ENCODE measurements at places on chromosomes 6 and 20.

DNA sequence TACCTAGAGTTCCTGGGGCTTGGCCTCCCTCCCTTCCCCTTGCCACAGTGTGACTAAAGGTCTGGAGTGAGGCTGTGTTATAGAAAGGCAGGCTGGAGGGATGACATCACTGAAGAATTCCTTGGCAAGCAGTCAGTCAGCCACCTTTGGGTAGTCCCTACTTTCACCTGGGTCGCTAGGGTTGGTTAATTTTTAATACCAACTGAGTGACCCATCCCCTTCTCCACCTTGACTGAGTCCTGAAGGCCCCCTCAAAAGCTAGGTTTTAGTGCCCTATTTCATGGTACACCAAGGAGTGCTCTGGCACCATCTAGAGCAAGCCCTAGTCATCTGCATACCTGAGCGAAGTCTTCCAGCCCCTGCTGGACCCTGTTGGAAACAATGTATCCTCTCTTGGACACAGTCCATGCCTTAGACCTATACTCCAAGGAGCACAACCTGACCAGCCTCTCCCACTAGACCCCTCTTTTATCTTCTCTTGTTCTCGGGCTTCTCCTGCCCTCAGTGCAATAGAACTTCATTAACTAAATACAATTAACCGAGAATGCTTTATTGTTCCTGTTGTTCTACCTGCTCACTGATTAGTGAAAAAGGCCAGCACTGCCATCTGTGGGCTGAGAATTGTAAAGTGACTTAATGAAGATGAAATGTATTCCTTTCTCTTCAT is 44.6 kb downstream of the RIN2 start:
- DNase-seq: no peak

- DNase-seq: no peak
Observed at GRCh38 chr6:154474648-154475428, 35.6 kb downstream of the CNKSR3 start.

GRCh38 chr6:45667300-45667699 is 289.6 kb upstream of the SUPT3H start:
- no peak for DNase-seq

DNA sequence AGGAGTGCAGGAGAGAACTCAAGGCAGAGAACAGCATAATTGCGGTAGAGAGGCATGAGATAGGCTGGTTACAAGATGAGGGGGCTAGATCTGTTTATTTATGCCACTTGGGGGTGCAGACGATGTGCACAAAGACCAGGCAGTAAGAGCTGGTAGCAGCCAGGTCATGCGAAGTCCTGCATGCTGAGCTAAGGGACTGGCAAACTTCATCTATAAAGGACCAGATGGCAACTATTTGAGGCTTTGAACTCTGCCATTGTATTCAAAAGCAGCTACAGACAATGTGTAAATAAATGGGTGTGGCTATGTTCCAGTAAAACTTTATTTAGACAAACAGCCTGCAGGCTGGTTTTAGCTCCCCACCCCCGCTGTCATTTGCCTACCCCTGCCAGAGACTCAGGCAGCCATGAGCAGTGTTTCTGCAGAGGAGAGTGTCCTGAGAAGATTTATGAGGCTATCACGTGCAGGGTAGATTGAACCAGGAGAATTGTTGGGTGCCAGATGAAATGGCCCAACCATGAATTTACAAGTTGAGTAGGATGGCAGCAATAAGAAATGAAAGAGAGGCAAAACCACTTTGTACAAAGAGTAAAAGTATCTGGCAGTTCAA is 253.4 kb upstream of the MOCS1 start:
- no peak for DNase-seq

DNA sequence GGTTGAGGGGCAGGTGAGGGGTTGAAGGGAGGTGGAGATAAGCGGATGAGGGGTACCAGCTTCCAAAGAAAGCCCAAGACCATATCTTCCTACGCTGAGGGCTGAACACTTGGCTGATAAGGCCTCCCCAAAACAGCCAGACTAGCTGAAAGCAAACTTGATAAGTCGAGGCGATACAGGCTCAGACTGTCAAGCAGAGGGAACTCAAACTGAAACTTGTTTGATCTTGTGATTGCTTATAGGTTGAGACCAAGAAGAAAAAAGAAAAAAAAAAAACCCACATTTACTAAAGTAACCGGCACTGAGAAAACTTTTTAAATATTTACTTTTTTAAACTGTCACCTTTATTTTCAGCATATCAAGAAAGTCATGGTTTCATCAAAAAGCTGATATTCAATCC is 73.6 kb downstream of the TRERF1 start:
- no peak for DNase-seq

GRCh38 chr6:39191236-39191930 is 37.9 kb downstream of the KCNK5 start:
- no peak for DNase-seq

- no peak for DNase-seq
Observed at GRCh38 chr20:49853640-49854039, 41.0 kb downstream of the SLC9A8 start.

- DNase-seq: no peak
Observed at GRCh38 chr6:2839195-2839981, 2.3 kb downstream of the SERPINB1 start.

GRCh38 chr20:45363611-45364492 is 896 bp downstream of the SYS1 start:
- DNase-seq: no peak

GRCh38 chr6:14375930-14376329 is 258.4 kb downstream of the CD83 start:
- DNase-seq: no peak

- DNase-seq: no peak
Observed at GRCh38 chr20:615514-615913, 5.4 kb upstream of the TCF15 start.

DNA sequence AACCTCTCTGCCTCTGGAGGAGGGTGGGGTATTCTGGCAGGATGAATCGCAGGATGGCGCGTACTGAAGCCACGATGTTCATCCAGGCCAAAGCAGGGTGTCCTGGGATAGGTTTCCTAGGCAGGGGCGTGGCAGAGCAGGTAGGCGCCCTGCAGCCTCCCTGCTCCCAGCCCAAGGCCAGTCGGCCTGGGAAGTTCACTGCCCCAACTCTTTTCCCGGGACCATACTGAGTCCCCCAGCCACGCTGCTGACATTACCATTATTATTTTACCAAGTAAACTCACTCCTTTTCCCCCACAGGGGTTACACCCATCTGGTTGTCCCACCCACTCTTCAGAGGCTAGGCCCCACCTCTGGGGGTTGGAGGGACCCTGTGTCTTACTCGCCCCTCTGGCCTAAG is 21.8 kb downstream of the SDCBP2 start:
- DNase-seq: no peak

DNA sequence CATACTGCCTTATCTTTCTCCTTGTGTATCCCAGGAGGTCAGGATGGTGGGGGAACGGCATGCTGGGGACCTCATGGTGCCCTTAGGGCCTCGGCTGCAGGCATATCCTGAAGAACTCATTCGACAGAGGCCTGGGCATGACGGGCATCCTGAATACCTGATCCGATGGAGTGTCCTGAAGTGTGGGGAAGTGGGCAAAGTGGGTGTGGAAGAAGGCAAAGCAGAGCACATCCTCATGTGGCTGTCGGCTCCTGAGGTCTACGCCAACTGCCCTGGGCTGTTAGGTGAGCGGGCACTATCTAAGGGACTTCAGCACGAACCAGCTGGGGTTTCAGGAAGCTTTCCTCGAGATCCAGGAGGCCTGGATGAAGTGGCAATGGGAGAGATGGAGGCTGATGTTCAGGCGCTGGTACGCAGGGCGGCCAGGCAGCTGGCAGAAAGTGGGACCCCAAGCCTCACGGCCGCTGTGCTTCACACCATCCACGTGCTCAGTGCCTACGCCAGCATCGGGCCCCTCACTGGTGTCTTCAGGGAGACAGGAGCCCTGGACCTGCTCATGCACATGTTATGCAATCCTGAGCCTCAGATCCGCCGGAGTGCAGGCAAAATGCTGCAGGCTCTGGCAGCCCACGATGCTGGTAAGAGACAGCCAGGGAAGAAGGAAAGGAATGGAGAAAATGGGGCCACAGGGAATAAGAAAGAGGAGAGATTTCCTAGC is 2.4 kb downstream of the CUL9 start:
- no peak for DNase-seq
